Kidney epithelial cell (primary cell): ENCODE measurements at places on chromosomes 4 and X.

GRCh38 chr4:93299118-93299517 lies 529.4 kb upstream of the ATOH1 start:
- no peak for DNase-seq

DNA sequence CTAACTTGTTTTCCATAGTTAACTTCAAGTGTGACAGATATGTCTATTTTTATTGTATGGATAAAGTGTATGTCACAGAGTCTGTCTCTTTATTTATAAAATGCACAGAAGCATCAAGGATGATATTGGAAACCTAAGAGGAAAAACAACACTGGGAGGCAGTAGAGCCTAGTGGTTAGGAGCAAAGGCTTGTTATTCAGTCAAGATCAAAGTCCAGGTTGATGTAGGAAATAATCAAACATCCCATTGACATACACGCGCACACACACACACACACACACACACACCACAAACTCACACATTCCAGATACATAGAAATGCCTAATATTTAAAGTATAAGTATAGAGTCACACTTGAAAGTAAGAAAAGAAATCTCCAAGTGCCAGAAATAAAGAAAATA lies 206.8 kb downstream of the CHRDL1 start:
- no peak for DNase-seq

DNA sequence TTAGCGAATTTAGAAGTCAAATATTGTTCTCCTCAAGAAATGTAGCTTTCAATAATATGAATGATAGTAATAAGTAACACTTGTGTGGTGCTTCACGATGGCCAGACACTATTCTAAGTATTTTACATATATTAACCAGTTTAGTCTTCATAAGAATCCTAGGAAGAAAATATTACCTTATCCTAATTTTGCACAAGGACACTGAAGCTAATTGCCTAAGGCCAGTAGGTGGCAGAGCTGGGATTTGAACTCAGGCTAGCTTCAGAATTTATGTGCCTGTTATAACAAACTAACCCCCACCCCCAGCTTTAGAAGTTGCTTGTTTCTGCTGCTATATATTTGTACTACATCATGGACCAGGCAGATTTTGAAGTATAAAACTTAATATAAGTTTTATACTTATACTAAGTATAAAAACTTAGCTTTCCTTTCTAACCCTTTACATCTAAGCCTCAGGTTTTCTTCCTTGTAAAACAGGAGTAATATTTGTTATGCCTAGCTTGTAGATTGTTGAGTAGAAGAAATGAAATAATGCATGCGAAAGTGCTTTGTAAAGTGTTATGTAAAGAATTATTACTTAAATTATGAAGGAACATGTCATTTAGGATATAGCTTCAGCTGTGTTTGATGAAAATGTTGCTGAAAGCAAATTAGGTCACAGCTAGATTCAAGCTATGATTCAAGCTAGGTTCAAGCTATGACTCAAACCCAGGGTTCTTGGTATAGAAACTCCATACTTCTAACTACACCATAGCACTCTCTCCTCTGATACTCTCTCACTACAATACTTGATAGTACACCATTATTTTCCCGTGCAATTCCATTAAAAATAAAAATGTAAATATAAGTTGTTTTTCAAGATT lies 4.2 kb upstream of the CDS1 start:
- DNase-seq: no peak

GRCh38 chr4:171376724-171377123 lies 436.5 kb upstream of the GALNTL6 start:
- no peak for DNase-seq

DNA sequence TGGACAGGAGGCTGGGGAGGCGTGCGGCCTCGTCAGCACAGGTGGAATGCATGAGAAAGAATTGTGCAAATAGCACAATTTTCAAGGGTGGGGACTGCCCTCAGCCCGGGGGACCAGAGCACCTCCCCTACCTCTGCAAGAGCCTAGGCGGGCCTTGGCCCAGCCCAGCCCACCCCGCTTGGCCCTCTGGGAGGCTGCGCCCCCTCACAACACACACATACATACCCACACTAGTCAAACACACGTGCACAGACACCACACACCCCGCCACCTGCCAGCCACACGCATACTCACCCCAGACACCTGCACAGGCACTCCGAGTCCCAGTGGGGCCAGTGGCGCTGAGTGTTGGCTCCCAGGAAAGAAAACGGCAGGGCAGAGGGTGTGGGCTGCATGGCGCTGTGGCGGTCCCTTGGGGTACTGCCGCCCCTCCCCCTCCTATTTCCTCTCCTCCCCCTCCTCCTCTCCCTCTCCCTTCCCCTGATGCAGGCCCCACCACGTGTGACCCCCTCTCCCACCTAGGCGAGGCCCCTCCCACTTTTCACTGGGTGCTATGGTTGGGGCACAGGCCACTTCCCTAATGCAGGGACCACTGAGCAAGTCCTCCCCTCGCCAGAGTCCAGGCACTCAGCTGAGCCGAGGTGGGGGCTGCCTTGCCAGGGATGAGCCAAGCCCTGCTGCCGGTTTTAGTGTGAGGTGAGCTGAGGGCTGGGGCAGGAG lies 84.5 kb downstream of the FAM53A start:
- no peak for DNase-seq
